ENCODE measurements at places on chromosomes 13 and 19.

GRCh38 chr19:19489804-19490204, 25.5 kb downstream of the TSSK6 start:
- DNase-seq: no peak

DNA sequence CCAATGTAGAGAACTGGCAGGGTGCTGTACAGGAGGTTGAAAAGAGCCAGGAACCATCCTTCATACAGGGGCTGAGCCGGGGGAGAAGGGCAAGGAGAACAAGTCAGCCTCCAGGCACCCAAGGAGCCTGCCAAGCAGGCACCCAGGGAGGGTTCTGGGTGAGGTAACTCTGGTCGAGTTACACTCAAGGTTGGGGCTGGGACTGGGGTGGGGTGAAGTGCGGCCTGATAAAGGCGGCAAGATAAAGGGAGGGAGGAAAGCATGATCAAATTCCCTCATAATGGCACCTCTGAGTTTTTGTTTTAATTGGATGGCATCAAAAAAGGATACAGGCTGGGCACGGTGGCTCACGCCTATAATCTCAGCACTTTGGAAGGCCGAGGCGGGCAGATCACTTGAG, 25.0 kb downstream of the ATP8B3 start:
- DNase-seq: no peak

GRCh38 chr19:17209126-17210036, 5.8 kb upstream of the USE1 start:
- peak; percentile 71 for DNase-seq

DNA sequence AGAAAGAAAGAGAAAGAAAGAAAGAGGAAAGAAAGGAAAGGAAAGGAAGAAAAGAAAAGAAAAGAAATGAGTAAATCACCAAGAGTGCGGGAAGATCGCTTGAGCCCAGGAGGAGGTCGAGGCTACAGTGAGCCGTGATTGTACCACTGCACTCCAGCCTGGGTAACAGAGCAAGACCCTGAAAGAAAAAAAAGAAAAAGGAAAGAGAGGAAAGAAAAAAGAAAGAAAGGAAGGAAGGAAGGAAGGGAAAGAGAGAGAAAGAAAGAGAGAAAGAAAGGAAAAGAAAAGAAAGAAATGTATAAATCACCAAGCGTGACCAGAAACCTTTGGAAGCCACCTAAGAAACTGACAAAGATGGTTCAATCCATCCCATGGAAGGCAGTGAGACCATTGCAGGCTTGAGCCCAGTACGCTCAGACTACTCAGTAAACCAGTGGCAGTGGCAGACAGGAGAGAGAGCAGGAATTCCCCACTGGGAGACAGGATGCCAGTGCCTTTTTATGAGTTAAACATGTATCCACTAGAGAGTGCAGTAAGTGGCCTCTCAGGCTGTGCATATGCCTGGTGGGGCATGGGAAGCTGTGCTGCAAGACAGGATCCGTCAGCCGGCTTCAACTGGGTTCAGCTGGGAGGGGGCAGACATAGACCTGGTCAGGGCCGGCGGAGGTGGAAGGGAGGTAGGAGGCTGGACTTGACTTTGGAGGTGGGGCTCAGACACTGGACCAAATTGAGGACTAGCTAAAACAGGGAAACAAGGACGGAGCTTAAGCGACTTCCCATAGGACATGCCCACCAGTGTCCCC, 4.8 kb downstream of the GPR42 start:
- no peak for DNase-seq

GRCh38 chr13:75369981-75370380, 112.0 kb downstream of the TBC1D4 start:
- no peak for DNase-seq

- no peak for DNase-seq
Observed at GRCh38 chr13:49410006-49410405, 33.9 kb downstream of the CAB39L start.

DNA sequence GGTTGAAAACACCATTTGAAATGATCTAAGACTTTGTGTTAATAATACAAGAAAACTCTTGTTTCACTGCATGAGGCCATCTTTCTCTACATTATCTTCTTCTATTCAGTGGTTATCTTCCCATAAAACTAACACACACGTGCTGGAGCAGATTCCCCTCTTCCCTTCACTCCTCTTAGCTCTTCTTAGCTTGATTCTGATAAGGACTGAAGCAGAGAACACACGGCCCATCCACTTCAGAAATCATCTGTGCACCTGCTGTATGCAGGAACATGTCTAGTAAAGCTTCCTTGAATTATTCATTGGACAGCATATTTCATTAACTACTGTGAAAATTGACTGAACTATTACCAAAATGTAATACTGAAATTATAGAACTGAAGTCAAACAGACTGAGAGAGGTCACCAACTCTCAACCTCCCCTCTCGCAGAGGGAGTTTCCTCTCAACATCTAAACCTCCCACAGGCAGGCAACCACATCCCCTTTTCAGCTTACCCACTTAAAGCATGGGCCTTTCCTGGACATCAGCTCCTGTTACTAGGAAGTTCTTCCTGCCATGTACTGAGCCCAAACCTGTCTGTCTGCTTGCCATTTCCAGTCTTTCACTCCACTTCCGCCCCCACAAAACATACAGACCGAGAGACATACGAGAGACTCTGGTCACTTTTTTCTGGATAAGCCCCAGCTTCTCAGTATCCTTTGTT, 113.9 kb downstream of the CRYL1 start:
- no peak for DNase-seq

DNA sequence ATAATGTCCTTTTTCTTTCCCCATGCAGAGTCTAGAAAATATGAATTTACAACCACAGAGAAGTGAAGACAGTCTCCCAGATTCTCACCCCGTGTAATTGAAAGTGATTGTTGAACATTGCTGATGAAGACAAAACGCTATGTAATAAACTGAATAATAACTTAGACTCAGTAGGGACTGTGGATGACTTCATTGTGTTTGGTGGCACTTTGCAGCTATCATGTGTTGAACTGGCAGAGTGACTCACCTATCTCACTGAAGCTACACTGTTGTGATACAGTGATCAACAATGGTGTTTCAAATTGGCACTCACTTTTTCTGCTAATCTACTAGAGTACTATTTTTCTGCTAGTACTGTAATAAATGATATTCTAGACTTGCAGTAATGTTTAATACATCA, 261.3 kb downstream of the DACH1 start:
- no peak for DNase-seq

DNA sequence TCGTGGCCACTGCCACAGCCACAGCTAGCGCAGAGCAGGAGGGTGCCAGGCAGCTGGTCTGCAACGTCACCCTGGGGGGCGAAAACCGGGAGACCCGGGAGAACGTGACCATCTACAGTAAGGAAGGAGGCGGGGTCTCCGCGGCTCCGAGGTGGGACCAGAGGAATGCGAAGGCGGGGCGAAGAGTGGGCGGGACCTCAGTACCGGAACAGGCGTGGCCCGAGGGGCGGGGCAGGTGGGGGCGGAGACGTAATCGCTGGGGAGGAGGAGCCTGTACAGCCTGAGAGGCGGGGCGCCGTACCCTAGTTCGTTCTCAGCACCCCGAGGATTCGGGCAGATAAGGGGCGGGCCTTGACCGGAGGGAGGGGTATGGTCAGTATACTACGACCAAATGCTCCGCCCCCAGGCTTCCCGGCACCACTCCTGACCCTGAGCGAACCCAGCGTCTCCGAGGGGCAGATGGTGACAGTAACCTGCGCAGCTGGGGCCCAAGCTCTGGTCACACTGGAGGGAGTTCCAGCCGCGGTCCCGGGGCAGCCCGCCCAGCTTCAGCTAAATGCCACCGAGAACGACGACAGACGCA, 2.5 kb downstream of the ICAM5 start:
- DNase-seq: peak; percentile 65

GRCh38 chr13:35475960-35476943, at the start of gene MAB21L1:
MAB21L1 (minus strand) TSS chr13:35476689; CDS start chr13:35476138, 551 bp downstream.
- no peak for DNase-seq

DNA sequence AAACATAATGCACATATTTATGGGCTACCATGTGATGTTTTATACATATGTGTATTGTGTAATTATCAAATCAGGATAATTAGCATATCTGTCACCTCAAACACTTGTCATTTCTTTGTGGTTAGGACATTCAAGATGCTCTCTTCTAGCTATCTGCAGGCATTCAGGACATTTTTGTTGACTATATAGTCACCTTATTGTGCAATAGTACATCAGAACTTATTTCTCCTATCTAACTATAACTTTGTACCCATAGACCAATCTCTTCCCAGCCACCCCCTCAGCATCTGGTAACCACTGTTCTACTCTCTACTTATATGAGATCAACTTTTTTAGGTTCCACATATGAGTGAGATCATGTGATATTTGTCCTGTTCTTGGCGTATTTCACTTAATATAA, 20.3 kb downstream of the ZNF420 start:
- DNase-seq: no peak

DNA sequence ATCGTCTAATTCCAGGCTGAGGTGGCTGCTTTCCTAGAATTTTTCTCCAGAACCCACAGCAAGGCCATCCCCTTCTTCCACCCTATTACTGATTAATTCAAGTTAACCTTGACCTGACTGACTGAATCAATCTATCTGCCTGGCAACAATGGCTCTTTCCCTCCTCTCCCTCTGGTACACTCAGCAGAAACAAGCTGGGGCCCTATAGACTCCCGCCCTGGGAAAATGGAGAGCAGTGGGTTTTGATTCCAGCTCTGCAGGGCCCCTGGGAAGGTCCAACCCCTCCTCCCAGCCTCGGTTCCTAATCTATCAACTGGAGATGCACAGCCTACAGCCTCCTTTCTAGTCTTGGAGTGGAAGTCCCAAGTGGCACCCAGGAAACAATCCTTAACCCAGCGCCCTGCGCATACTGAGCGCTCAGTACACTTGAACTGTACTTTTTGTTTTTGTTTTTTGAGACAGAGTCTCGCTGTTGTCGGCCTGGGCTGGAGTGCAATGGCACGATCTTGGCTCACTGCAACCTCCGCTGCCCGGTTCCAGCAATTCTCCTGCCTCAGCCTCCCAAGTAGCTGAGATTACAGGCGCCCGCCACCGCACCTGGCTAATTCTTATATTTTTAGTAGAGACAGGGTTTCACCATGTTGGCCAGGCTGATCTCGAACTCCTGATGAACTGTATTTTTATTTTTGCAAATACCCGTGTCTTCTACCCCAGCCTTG, 5.2 kb upstream of the C3 start:
- DNase-seq: no peak

DNA sequence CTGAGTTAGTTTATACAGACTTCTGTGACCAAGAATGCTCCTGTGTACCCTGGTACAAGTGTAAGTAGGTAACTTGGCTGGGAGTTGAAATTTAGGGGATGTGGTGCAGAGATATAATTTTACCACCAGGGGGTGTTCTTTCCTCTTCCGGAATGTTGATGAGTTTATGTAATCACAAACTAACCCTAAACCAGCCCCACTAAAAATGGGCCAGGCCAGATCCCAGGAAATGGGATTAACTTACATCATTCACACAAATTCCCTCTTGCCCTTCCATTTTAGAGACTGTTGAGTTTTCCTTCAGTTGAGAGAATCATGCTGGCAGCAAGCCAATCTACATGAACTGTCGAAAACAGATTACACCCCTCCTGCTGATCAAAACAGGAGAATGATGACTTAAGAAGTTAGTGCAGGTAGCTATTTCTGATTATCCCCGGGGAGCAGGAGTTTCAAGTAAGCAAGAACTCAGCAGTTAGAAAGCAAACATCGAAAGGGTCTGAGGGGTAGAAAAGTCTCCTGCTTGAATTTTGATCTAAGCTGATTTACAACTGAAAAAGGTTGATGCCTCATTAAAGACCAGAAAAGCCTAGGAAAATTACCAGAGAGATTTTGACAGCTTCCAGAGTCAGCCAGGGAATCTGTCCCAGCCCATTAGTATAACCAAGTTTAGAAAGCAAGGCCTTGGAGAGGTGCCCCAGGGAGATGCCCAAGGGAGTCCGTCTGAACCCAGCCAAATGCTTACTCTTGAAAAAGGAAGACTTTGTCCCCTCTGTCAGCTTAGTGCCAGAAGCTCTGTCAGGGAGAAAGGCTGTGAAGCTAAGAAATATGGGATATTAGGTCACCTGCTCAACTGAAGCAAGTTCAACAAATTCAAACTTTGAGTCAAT, 32.3 kb upstream of the MED4 start:
- DNase-seq: peak; percentile 64

DNA sequence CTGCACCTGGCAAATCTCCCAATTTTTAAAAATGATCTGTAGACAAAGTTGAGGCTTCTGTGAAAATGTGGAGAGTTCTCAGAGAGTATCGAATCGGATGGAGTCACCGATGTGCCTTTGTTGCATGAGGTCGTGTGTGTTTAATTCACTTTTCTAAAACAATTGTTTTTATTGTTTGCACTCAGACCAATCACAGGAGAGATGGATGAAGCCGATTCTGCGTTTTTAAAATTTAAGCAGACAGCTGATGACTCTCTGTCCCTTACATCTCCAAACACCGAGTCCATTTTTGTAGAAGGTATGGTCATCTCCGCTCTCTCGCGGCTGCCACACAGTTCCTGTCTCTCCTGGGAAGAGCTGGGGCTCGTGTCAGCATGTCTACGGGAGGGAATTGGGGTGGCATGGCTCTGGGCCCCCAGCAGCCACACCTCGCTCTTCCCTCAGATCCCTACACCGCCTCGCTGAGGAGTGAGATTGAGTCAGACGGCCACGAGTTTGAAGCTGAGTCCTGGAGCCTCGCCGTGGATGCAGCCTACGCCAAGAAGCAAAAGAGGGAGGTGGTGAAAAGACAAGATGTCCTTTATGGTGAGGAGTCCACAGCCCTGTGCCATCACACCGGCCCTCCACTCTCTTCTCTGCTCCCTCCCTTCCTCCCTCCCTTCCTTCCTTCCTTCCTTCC, 47.2 kb downstream of the PEX11G start:
- no peak for DNase-seq

DNA sequence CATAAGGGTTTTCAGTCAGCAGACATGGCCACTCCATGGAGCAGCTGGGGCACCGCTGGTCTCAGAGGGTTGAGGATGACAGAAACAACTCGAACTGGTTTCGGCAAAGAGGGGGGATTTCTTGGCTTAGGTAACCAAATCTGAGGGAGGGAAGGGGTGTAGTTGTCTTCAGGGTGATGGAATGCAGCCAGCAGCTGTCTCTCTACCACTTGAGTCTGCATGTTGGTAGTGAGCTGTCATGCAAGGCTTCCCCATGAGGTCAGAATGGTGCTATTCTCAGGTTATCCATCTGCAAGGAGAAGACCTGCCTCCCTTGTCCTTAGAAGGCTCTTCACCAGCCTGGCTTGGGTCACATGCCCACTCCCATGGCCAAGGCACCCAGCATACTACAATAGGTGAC, 55.6 kb upstream of the PEG3 start:
- no peak for DNase-seq

DNA sequence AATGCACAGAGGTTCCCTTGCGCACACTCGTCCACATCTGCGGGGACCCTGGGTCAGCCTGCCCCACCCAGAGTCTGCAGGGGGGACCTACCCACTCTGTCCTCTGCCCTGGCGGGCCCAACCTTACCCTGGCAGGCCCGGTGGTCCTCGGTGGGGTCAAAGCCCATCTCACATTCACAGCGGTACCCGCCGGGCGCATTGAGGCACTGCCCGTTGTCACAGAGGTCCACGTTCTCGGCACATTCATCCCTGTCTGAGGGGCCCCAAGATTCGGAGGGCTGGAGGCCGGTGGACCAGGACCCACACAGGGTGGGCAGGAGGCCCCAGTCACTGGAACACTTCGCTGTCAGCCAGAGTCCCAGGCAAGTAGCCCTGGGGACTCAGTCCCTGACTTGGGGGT, 38.5 kb downstream of the FBN3 start:
- no peak for DNase-seq

- peak; percentile 33 for DNase-seq
Observed at GRCh38 chr19:57103573-57104277, 16.1 kb upstream of the USP29 start.

- DNase-seq: peak; percentile 95
Observed at GRCh38 chr19:39078436-39079200, 5.5 kb upstream of the ACP7 start.
